ENCODE measurements at places on chromosomes 2 and 18.

GRCh38 chr18:23484561-23485182 is 18.6 kb upstream of the RMC1 start:
- no peak for DNase-seq

GRCh38 chr2:112547333-112547732 is 5.1 kb downstream of the POLR1B start:
- peak; percentile 31 for DNase-seq

DNA sequence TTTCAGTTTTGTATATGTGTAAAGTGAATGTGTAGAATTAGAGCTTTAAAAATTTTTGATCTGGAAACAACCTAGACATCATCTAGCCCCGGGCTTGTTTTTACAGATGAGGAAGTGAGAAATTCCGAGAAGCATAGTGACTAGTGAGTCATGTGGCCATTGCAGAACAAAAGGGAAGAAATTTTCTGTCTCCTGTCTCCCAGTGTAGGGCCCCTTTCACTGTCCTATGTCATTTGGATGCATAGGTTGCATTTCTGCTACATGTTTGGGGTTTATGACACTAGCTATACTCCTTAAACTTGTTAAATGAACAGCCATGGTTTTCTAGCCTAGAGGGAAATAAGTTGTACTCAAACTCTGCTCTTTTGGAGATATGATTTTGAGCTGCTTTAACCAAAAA is 84.6 kb downstream of the PLCL1 start:
- peak; percentile 97 for DNase-seq

- no peak for DNase-seq
Measured at GRCh38 chr2:191298306-191298705, 53.1 kb downstream of the MYO1B start.

DNA sequence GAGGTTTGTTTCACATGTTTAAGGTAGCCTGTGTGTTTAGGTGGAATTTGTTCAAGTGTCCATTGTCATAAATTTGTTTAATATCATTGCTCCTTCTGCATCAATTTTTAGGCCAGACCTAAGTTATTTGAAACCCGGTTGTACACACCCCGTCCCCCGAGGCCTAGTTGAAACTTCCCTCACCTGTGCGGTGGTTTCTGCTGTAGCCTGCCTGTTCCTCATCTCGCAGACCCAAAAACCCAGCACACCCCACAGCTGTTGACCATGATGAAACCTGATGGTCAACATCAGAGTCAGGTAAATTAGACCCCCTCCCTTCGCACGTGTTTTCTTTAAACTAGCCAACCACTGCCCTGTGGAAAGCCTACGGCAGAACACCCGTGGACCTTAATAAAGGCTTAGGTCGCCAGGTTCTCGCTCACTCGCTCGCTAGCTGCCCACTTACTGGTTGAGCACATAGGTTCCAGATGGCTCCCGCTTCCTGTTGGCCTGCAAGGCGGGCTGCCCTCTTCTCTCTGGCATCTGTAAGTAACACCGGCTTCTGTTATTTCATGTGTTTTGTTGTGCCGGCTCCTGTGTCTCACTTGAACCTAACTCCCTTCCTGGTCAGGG is 64.4 kb downstream of the EML6 start:
- DNase-seq: no peak

DNA sequence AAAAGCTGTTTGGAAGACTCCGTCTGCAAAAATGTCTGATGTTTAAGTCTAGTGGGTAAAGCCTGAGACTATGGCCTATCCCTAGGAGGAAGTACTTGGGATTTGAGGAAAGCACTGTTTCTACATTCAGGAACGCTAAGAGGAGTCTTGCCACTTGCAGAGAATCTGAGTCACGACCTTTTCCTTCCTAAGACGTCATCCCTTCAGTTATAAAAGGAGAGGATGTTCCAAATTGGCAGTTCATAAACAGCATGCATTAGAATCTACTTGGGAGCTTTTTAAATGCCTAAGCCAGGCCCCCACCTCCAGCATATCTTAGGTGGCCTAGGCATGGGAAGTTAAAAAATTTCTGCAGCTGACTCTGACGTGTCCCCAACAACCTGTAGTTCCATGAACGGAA is 125.9 kb downstream of the TTC32 start:
- DNase-seq: no peak

GRCh38 chr2:63850649-63851048 is 9.0 kb downstream of the UGP2 start:
- DNase-seq: no peak

- no peak for DNase-seq
Measured at GRCh38 chr2:158724803-158725381, 70.2 kb upstream of the DAPL1 start.

DNA sequence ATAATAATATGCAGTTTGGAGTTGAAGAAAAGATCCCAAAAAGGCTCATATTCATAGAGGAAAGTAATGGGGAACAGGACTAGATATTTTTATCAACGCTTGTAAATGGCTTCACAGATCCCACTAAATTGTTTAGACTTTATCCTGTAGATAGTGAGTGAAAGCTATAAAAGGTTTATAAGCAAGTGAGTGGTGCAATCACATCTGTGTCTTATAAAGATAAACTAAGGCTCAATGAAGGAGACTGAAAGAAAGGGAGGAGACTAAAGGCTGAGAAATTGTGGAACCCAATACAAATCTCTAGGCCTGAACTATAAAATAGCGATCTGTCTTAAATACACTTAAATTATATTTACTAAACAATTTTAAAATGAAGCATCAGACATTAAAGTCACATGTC is 7.7 kb downstream of the SP3 start:
- DNase-seq: no peak

DNA sequence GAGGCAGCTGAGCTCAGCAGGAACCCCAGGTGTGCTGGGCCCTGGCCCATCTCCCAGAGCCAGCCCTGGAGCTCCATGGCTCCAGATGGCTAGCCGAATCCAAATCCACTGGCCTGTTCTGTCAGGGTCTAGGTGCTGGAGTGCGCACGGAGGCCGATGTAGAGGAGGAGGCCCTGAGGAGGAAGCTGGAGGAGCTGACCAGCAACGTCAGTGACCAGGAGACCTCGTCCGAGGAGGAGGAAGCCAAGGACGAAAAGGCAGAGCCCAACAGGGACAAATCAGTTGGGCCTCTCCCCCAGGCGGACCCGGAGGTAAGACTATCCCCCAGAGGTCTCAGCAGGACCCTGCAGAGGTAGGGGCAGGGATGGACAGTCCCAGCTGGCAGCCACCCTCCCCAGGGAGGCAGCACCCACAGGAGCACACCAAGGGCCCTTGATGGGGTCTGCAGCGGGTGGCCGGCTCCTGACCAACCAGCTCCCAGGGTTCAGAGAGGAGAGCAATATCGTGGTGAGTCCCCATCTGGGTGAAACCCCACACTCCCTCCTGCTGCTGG is 26.1 kb upstream of the PRLH start:
- DNase-seq: no peak

DNA sequence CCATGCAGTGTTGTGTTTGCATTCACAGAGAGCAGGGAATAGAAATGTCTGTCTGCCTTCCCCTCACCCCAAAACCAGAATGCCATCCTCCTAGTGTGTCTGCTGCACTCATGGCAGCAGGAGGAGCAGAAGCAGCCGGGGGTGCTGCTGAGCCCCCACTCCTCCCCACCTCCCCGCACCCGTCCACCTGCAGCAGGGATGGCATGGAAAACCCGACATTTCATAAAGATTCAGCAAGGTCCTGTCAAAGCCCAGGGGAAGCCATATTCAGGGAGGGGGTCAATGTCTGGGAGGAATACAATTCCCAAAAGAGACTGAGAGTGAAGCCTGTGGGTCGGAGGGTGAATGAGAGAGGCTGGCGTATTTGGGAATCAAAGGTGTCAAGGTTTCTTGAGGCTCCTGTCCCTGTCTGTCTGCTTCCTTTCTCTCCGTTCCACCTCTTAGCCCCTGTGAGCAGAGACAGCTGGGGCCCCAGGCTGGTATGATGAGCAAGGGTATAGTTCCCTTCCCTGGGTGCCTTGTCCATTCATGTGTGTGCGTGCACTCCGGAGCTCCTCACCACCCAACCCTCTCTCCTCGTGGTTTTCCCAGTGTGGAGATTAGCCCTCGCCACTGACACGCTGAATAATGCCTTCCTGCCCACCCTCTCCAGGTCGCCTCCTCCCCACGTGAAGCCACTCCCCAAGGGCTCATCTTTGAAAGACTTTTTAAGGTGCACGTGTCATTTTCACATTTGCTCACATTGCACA is 133.5 kb upstream of the ZNF236 start:
- DNase-seq: peak; percentile 21

DNA sequence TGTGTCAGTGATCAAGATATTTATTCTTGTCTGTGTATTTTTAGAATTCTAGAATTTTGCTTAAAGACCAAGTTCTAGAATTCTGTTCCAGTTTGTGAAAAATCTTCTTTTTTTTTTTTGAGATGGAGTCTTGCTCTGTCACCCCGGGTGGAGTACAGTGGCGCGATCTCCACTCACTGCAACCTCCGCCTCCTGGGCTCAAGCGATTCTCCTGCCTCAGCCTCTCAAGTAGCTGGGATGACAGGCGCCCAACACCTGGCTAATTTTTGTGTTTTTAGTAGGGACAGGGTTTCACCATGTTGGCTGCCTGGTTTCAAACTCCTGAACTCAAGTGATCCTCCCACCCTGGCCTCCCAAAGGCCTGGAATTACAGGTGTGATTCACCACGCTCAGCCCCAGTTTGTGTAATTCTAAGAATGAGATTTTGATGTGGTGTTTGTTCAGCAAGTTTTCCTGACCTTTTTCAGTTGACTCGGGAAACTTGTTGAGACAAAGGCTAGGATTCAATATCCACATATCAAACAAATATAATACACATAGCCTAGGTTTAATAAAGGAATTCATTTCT is 3.6 kb downstream of the EIF5B start:
- no peak for DNase-seq

- no peak for DNase-seq
Measured at GRCh38 chr2:215207041-215207440, 68.6 kb upstream of the ABCA12 start.

DNA sequence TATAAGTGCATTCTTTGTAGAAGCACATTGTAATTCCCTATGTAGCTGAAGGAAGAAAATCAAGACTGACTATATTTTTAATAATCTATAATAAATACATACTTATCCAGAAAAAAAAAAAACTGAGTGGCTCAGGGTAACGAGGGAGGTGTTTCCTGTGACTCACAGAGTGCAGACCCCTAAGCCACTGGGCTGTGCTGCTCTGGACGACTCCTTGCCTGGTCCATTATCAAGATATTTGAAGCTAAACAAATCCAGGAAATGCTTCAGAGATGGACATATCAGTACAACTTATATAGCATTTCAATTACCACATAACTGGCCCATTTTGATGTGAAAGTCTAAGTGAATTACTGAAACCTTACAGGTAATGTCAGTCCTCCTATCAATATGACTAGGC is 80.6 kb downstream of the PIGN start:
- no peak for DNase-seq

GRCh38 chr2:6932828-6933227 is 15.6 kb downstream of the RNF144A start:
- DNase-seq: no peak

DNA sequence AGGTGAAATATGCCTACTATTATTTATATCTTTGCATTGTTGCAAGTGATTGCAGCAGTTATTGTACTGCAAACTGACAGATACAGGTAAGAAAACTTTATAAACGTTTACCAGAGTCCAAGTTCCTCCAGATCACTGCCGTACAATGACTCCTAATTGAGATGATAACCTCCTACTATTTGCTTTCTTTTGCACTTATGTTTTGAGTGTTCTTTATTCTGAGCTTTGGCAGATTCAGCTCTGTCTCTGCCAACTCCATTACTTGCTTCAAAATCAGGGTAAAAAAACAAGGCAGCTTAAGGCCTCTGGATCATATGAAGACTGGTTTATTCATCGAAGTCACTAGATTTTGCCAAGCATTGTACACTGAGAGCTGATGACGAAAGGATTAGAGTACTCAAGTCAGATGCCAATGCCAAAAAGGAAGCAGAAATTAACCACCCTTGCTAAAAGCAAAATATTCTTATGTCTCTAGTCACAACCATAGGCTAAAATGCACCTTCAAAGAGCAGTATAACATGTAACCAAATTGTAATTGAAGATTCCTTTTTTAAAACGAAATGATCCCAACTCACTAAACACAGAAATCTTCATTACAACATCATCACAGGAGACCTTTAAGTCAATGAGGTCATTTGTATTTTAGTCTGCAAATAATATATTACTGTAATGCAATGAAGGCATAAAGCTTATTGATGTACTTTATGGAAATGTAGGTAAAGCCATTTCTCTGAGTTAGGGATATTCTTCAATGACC is 10.5 kb upstream of the IKZF2 start:
- DNase-seq: no peak

GRCh38 chr2:121505986-121506586 is 24.6 kb upstream of the RNU4ATAC start:
- no peak for DNase-seq

GRCh38 chr2:74383254-74383653 is 3.1 kb upstream of the DCTN1 start:
- DNase-seq: no peak

DNA sequence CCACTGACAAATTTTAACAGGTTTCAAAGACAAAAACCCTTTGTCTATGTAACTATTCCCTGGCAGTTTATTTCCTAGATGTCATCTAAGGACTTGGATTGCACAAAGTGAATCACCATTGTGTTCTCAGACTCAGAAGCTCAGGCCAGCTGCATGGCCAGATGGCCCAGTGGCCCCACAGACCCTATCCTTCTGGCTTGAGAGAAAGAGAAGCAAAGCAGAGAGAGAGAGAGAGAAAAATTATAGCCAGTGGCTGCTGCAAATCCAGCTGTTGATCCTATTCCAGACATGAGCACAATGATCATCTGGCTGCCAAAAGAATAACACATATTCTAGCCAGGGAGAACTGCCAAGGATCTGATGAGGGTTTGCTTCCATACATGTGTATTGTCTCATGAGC is 25.8 kb downstream of the CTLA4 start:
- DNase-seq: no peak

DNA sequence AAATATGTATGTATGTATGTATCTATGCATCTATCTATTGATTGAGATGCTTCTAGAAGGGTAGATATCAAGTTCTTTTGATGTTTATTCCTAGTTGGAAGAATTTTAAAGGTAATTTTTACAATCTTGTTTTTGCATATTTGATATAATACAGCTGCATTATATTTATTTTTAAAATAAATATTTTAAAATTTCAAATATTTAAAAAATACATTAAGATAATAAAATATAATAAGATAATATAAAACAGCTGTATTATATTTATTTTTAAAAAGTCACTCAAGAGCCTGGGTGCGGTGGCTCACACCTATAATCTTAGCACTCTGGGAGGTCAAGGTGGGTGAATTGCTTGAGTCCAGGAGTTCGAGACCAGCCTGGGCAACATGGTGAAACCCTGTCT is 92.5 kb downstream of the LIPG start:
- DNase-seq: no peak

- no peak for DNase-seq
Measured at GRCh38 chr2:216863946-216864345, 4.1 kb upstream of the TNP1 start.

- DNase-seq: peak; percentile 84
Measured at GRCh38 chr2:191012845-191013681, 908 bp downstream of the STAT1 start.

Data from inflammatory macrophage treated with lipopolysaccharide for 4 hours (primary cell).